ENCODE measurements at places on chromosomes 4 and X.

- DNase-seq: peak; percentile 76
Measured at GRCh38 chr4:8205749-8206611, 6.9 kb downstream of the SH3TC1 start.

GRCh38 chr4:128775916-128776315 is 33.6 kb upstream of the JADE1 start:
- no peak for DNase-seq

- DNase-seq: peak; percentile 74
Measured at GRCh38 chr4:25970226-25970675, 56.2 kb downstream of the SMIM20 start.

- DNase-seq: no peak
Measured at GRCh38 chrX:106615041-106615440, 3.3 kb downstream of the RADX start.

DNA sequence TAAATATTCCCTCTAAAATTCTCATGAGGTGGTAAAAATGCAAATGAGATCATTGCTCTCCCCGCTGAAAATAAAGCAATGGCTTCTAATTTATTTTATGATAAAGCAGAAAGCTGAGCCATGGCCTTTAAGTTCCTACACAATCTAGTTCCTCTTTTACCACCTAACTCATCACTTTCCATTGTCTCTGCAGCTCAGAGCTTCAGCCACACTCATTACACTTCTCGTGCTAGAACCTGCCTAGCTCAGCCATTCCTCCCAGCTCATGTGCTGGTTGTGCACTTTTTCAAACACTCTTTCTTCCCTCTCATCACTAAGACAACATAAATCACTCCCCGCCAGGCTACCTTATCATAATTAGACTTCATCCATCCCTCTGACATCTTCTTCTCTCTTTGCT is 1112.1 kb upstream of the PRKX start:
- DNase-seq: peak; percentile 1

DNA sequence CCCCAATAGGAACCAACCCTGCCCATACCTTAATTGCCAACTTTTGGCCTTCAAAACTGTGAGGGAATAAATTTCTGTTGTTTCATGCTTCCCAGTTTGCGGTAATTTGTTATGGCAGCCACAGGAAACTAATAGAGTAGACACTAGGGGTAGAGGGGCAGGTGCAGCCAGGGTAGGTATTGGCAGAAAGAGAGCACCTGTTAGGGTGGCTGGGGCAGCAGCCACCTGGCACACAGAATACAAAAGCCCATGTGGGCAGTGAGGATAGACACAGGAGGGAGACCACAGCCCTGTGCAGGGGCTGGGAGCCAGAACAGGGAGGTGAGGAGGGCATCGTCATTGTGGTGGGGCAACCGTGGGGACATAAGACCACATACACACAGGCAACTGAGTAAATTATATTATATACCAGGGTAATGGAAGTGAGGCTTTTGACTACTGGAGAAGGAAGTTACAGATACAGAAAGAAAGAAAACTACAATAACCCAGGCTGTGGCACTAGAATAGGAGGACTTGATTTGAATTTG is 28.2 kb downstream of the IRF2 start:
- no peak for DNase-seq

- DNase-seq: no peak
Measured at GRCh38 chr4:169922632-169923276, 103.4 kb downstream of the MFAP3L start.

DNA sequence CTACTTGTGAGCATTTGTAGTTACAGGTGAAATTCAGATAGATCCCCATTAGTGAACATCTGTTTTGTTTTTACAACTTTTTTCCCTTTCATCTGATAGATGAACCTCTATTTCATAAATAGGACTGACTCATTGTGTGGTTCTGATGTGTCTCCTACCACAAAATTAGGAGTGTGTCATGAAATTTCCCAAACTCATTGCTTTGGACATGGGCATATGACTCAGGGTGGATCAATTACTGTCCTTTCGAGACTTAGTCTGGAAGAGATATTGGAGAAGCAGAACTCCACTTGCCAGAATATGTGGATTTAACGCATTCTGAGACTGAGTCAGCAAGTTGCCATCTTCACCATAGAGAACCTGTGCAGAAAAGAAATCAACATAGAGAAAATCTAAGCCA is 53.5 kb upstream of the PCDH10 start:
- no peak for DNase-seq

DNA sequence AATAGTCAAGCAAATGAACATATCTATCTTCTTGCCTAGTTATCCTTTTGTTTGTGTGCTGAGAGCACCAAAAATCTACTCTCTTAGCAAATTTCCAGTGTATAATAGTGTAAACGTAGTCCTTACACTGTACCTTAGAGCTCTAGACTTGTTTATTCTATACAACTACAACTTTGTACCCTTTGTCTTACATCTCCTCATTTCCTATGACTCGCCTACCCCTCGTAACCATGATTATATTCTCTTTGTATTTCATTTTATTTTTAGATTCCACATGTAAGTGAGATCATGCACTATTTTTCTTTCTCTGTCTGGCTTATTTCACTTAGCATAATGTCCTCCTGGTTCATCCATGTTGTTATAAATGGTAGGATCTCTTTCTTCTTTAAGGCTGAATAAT is 37.6 kb downstream of the MAGEB5 start:
- DNase-seq: no peak

- no peak for DNase-seq
Measured at GRCh38 chr4:61211781-61212180, 11.7 kb downstream of the ADGRL3 start.

DNA sequence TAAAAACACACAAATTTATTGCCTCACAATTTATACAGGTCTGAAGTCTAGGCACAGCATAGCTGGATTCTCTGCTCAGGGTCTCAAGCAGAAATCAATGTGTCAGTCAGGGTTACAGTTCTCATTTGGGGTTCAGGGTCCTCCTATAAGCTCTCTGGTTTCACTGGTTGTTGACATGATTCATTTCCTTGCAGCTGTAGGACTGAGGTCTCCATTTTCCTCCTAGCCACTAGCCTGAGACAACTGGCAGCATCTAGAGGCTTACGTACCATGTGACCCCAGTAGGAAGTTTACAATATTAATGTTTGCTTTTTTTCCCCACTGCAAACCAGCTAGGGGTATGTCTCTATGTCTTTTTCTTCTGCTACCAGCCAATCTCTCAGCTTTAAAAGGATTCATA is 102.5 kb downstream of the CPEB2 start:
- DNase-seq: no peak

GRCh38 chrX:7068939-7069367 is 78.6 kb upstream of the STS start:
- DNase-seq: no peak

- no peak for DNase-seq
Measured at GRCh38 chr4:110137829-110138228, 60.6 kb downstream of the ELOVL6 start.

GRCh38 chrX:35340465-35340864 is 397.9 kb downstream of the FAM47B start:
- no peak for DNase-seq

DNA sequence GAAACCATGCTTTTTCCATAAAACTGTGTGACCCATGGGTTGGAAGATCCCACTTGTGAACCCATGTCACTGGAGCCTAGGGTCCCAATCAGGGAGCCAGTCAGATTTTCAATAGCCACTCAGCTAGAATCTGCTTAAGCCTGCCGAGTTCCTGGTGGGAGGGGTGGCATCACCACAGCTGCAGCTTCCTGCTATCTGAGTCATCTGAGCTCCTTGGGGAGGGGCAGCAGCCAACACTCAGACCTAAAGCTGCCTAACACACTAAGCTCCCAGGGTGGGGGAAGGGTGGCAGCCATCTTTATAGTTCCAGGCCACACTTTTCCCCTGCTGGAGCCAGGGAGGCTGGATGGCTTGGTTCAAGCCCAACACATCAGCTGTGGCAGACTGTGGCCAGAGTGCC is 350.1 kb downstream of the C4orf33 start:
- DNase-seq: no peak

DNA sequence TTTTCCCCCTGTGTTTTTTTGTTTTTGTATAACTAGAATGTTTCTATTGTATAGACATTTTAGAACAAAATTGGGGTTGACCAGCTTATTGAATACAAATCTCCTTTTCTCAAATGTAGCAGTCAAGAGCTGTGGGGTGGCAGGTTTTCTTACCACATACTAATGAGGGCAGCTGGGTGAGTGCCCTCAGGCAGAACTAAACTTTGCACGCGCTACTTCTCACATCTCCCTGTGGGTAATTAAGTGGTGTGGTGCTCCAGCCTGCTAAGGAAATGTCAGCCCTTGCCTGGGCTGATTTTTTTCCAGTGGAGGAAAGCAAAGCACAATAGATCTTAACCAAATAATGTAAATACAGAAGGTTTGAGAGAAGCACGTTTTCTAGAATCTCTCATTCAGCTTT is 717.6 kb upstream of the TENM3 start:
- DNase-seq: no peak
